ENCODE measurements at places on chromosomes 13 and 19.

DNA sequence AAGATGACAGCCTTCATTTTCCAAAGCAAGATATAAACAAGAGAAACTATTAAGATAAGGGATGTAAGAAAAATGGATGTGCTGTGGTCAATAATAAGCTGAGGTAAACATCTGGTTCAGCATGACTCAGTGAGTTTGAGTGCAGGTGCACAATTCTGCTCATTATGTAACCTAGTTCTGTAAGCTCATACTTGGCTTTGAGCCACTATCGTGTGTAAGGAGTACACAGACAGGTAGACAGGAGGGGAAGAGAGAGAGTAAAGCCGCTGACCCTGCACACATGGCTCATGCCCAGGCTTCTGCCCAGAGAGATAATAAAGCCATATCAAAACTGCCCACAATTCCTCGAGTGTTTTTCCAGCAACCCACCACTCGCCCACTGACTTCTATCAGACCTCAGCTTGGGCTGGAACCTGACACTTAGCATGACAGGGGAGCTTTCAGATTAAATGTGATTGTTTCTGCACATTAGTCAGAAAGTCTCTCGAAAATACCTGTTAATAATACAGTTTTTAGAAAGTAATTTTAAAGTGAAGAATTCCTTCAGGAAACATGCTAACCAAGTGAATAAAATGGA lies 51.7 kb downstream of the ZNF91 start:
- DNase-seq, result no peak

GRCh38 chr13:82571653-82572052 lies 1310.6 kb downstream of the SLITRK1 start:
- DNase-seq, result no peak

DNA sequence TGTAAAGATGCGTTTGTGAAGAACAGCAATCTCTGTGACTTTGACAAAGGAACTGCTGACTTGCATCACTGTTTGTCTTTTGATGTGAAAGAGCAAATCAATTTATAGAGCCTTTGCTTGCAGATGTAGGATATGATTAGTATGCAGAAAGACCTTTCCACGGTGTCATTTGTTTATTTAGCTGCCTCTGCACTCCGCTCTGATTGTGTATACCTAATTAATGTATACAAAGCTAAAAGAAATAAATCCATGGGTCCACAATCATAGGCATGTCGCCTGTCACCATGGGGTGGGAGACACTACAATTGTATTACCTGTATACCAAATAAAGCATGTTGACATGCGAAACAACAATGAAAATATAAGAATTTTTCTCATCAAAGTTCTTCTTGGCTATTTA lies 410.7 kb downstream of the MZT1 start:
- DNase-seq, result no peak

- no peak for DNase-seq
These were observed 62.6 kb upstream of the USP29 start for GRCh38 chr19:57057036-57057686.

GRCh38 chr13:95801825-95802224 lies 124.9 kb downstream of the DNAJC3 start:
- DNase-seq, result no peak

- DNase-seq, result no peak
These were observed 460.5 kb downstream of the COG6 start for GRCh38 chr13:40116008-40116407.

- no peak for DNase-seq
These were observed 88.3 kb downstream of the TUBA3C start for GRCh38 chr13:19093369-19093768.

DNA sequence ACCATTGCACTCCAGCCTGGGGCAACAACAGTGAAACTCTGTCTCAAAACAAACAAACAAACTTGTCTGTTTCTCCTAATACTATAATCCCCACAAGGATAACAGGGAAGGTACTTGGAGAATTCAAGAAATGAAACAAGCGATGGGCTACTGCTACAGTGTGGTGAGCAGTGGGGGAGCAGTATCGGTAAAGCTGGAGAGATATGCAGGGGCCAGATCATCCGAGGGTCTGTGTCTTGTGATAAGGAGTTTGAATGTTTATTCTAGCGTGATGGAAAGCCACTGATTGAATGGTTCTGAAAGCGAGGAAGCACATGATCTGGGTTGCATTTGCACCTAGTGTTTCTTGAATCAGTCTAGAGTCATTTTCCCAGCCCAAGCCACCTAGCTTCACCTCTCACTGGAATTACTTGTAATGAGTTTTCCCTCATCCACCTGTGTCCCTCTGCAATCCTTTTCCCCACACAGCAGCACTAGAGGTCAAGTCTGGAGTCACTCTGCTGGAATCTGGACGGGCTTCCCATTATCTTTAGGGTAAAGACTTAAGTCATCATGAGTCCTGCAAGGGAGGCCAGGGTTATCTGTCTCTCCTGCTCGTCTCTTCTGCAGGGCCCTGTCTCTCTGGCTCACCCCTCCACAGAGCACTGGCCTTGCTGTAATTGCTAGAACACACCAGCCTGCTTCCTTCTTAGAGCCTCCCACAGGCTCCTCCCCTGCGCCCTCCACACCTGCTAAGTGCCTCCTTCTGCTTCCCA lies 162.3 kb downstream of the KLF5 start:
- DNase-seq, result no peak

DNA sequence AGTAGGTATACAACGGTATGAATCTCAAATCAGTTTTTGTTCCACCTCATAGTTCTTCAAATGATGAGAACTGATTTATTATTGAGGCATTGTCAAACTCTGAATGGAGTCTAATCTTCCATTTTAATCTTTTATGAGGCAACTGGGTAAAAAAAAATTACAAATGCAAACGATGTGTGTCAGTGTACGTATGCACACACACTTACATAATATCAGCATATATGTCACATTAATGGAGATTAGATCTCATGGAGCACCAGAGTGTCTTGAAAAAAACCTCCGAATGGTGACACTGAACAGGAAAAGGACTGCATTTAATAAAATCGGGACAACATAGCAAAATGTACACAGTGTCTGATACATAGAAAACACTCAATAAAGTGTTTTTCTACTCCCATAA lies 842.7 kb downstream of the EFNB2 start:
- no peak for DNase-seq

DNA sequence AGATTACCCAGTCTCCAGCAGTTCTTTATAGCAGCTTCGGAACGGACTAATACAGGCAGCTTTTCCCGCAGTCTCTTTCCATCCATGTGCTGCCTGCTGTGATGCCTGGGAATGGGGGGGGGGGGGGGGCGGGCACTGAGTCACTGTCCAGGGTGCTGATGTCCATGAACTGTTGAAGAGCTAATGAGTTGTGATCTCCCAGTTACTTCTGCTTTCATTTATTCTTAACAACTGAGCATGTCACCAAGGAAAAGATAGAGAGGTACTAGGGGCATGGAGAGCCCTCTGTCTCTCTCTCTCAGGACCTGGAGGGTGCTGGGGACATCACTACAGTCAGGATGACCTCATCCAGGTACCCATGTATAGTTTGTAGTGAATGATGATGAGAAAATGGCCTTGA lies 20.3 kb upstream of the CEACAM1 start:
- DNase-seq, result no peak

- no peak for DNase-seq
These were observed 7.4 kb downstream of the PTOV1 start for GRCh38 chr19:49858088-49858985.
